OCI-LY7 (cell line): ENCODE measurements at places on chromosomes 2 and 18.

DNA sequence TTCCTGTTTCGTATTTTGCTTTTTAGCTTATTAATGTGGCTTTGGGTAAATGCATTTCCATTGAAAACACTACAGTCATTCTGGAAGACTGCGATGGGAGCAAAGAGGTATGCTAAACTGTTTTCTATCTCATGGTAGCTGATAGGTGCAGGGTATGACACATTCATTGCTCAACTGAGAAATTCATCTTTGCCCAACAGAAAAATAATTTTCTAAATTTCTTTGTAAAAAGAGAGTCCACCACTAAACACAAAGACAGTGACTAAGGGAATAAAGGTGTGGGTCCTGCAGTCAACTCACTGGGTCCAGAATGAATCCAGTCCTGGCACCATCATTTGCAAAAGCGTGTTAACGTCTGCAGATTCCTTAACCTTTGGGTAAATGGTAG lies 19.9 kb downstream of the ERMN start:
- no peak for DNase-seq

DNA sequence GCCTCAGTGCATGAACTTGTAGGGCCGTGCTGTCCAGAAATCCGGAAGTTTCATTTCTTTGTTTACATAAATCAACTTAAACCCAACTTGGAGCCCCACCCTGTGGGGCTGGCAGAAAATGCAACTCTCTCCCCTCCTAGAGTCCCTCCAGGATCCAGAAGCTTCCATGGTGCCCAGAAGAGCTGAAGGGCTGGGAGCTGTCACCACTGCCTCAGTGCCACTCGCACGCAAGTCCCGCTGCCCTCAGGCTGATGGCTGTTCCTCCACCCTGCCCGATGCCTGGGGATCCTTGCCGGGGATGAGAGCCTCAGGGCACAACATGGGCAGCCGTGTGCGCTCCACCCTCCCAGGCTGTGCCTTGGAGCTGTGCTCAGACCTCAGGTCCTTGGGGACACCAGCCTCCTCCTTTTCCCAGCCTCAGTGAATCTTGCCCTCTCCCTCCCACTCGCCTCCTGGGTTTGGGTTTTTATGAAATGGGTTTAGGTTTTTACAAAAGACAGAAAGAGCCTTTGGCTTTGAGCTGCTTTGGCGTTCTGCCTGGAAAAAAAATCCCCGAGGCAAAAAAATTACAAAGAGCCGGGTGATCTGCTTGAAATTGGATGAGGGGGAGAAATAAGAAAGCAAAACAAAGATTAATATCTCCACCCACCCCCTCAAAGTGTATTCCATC lies 155.2 kb downstream of the TWIST2 start:
- DNase-seq: no peak

GRCh38 chr2:239355724-239356123 lies 45.1 kb downstream of the HDAC4 start:
- DNase-seq: no peak

DNA sequence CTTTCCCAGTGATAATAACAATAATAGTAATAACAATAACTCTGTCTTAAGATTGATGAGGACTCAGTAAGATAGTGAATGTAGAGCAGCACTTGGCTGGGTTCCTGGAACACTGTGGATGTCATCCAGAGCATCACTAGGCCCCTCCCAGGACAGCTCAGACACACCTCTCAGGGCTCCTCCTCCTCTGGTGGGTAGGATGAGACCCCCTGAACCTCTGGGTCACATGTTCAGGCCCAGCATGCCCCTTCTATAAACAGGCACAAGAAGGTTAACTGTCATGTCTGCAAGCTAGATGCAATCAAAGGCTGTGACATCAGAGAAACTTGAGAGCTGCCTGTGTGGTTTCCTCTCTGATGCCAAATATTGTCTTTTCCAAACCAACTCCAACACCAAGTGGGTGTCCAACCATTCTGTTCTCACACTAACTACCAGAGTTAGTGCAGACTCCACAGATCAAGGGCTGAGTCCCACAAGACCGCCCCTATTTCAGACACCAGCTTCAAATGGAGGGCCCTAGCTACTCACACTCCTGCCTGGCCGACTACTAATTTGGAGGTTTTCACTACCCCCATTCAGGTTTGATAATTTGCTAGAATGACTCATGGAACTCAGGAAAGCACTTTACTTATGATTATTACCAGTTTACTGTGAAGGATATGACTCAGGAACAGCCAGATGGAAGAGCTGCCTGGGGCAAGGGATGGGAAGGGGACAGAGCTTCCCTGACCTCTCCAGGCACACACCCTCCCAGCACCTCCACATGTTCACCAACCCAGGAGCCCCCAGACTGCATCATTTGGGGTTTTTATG lies 46.4 kb upstream of the BZW1 start:
- DNase-seq: no peak

DNA sequence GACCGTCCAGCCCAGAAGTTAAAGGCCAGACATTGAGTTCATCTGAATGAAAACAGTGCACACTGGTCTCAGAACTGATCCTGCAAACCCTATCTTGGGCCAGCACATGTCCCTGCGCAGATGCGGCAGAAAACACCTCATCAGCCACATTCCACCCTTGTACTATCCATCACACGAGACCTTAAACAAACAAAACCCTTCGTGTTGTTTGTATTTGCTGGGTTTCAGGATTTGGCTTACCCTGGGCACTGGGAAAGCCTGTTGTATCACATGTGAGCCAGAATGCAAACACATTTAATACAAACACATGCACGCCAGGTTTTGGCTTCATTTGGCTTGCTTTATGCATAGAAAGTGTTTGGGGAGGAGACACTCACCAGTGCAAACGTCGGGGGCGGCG lies 12.5 kb downstream of the WIPF1 start:
- DNase-seq: no peak

- no peak for DNase-seq
These were observed 10.4 kb upstream of the KCNE4 start for GRCh38 chr2:223041527-223042109.

DNA sequence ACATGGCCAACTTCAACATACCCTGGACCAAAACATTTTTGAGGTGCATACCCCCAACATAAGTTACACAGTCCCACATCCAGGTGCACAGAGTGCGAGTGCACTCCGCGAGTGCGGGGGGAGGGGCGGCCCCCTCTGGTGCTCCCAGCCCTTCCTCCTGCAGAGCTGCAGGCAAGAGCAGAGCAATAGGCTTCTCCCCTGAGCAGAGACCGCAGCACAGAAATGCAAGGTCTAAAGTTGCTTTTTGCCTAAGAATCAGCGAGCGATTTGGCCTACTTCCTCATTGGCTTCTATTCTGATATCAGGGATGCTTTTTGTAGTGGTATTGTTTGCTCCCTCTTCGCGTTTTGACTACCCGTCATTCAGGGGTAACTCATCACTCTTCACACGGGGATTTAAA lies 40.6 kb downstream of the BOLA3 start:
- DNase-seq: no peak

GRCh38 chr18:3036108-3036507 lies 23.2 kb upstream of the LPIN2 start:
- DNase-seq: no peak

DNA sequence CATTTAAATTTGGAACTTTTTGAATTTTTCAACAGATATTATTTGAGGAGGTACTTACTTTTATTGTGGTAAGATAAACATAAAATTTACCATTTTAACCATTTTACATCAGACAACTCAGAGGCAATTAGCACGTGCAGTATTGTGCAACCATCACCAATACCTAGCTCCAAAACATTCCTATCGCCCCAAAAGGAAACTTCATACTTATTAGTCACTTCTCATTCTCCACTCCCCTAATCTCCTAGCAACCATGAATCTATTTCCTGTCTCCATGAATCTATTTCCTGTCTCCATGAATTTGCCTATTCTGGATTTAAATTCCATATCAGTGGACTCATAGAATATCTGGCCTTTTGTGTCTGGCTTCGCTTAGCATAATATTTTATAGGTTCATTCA lies 69.9 kb upstream of the FAM136A start:
- no peak for DNase-seq

DNA sequence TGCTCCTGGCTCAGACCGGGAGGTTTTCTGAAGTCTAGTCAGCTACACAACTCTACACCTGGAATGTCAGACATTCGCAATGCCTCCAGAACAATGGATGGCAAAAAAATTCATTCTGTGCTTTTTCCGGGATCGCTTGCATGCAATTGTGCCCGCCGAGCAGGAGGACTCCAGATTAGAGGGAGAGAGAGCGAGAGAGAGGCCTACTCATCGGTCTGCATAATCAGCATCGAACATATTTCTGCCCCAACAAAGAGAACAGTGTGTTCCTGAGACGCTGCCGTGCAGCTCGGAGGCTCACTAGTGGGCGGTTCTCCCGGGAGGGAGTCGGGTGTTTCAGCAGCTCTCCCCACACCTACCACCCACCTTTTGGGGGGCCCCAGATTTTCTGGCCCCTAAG lies 117.1 kb downstream of the KLHL29 start:
- DNase-seq: no peak

DNA sequence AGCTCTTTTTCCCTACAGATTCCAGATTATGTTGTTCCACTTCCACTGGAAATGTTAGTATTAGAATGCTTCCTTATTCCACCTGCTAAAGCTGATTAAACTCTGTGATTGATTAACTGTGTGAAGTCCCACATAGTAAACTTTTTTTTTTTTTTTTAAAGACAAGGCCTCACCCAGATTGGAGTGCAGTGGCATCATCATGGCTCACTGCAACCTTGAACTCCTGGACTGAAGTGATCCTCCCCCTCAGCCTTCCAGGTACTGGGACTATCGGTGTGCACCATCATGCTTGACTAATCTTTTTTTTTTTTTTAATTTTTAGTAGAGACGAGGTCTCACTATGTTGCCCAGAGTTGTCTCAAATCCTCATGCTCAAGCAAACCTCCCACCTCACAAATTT lies 108.5 kb upstream of the RBMS1 start:
- no peak for DNase-seq

DNA sequence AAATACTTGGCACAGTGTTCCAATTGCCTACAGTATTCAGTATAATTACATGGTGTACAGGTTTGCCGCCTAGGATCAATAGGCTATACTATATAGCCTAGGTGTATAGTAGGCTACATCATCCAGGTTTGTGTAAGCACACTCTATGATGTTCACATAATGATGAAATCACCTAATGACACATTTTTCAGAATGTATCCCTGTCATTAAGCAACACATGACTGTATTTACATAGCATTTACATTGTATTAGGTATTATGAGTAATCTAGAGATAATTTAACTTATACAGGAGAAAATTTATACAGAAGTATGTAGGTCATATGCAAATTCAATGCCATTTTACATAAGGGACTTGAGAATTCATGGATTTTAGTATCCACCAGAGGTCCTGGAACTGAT lies 35.4 kb downstream of the SCN7A start:
- no peak for DNase-seq

GRCh38 chr2:219010873-219011272 lies 17.7 kb upstream of the CRYBA2 start:
- no peak for DNase-seq

- no peak for DNase-seq
These were observed 54.5 kb downstream of the MBP start for GRCh38 chr18:77077941-77078689.

- no peak for DNase-seq
These were observed 49.8 kb downstream of the TFPI start for GRCh38 chr2:187504312-187504921.
